ENCODE measurements at places on chromosomes 5 and 9.
A peak's percentile ranks its signal among the peaks of the same experiment; 100 is the strongest.

- DNase-seq = no peak
These were observed 1382.4 kb upstream of the WWC1 start for GRCh38 chr5:166909040-166909439.

GRCh38 chr9:34378376-34379060, 1.8 kb upstream of the MYORG start:
- no peak for DNase-seq

GRCh38 chr5:10586555-10586954, 22.7 kb downstream of the ANKRD33B start:
- no peak for DNase-seq

DNA sequence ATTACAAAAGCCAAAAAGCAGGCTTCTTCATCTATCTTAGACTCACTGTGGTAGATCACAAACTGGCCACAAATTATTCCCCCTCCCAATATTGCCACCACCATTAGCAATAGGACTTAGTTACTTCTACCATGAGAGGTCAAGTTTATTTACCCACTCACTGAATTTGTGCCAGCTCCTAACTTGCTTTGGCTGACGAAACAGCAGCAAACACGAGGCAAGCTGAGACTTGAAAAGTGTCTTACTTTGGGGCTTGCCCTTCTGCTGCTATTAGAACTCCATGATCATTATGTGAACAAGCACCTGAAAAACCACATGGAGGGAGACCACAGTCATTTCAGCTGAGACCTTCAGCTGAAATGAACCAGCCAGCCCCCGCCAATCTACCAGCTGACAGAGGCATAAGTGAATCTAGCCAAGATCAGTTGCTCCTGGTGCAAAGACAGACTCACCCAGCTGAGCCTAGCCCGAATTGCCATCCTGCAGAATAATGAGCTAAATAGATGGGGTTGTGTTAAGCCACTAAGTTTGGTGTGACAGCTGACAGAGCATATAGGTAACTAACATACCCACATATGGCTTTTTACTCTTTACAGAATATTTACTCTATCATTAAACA, 5.7 kb downstream of the WDR41 start:
- no peak for DNase-seq

GRCh38 chr5:95649274-95649673, 2.7 kb downstream of the RFESD start:
- no peak for DNase-seq

- DNase-seq = no peak
These were observed 239.9 kb downstream of the ATPSCKMT start for GRCh38 chr5:10009802-10010201.

DNA sequence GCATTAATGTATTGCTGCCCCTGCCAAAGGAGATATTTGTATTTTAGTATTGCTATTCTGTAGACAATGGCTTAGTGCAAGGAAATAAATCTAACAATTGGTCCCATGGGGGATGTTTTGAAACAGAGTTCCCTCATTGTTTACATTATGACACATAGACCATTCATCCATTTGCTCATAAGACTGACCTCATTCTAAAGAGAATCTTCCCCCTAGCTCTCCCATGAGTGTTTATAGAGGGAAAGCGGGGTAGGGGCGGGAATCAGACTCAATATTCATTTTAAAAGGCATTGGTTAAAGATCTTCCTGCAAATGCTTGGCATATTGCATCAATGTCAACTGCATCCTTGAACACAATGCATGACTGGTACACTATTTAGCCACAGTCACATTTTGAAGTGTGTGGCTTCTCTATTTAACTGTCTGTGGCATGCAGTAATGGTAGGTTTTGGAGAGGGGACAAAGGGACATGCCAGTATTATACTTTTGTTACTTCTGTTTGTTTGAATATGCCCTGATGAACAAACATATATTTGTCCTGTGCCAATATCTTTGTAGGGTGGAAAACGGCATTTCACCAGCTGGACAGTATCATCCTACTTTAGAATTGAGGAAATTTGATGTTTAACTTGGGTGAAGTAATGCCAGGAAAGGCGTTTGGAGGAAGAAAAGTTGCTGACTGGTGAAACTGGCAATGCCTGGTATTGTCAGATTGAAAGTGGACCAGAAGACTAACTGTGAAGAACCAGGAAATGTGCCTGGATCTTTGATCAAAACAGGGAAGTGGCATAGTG, 84.1 kb upstream of the MEGF10 start:
- no peak for DNase-seq

DNA sequence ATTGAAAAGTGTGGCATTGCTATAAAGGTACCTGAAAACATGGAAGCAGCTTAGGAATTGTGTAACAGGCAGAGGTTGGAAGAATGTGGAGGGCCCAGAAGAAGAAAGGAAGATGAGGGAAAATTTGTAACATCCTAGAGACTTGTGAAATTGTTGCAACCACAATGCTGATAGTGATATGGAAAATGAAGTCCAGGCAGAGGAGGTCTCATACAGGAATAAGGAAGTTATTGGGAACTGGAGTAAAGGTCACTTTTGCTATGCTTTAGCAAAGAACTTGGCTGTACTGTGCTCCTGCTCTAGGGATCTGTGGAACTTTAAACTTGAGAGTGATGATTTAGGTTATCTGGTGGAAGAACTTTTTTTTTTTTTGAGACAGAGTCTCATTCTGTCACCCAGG, 43.5 kb downstream of the PTPDC1 start:
- DNase-seq = no peak

- DNase-seq = no peak
These were observed 347.6 kb downstream of the EBF1 start for GRCh38 chr5:158751961-158752655.

DNA sequence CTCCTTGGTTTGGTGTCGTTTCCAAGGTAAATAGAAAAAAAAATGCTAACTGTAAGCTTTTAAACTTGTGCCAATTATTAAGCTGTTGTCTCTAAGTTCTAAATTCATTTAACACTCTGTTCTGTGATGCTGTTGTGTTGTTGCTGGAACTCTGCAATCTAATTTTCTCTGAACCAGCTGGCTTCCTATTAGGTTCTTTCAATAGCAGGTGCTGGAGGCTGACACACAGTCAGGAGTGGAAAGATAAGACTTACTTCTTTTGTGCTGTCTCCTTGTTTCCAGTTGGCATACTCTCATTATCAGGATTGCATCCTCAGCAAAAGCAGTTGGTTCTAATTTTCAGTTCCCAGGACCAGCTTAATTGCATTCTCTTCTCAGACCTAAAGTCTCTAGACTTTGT, 1252.6 kb upstream of the NUDT12 start:
- DNase-seq = no peak

- no peak for DNase-seq
These were observed 208.3 kb downstream of the SPATA31D1 start for GRCh38 chr9:82196622-82197441.

DNA sequence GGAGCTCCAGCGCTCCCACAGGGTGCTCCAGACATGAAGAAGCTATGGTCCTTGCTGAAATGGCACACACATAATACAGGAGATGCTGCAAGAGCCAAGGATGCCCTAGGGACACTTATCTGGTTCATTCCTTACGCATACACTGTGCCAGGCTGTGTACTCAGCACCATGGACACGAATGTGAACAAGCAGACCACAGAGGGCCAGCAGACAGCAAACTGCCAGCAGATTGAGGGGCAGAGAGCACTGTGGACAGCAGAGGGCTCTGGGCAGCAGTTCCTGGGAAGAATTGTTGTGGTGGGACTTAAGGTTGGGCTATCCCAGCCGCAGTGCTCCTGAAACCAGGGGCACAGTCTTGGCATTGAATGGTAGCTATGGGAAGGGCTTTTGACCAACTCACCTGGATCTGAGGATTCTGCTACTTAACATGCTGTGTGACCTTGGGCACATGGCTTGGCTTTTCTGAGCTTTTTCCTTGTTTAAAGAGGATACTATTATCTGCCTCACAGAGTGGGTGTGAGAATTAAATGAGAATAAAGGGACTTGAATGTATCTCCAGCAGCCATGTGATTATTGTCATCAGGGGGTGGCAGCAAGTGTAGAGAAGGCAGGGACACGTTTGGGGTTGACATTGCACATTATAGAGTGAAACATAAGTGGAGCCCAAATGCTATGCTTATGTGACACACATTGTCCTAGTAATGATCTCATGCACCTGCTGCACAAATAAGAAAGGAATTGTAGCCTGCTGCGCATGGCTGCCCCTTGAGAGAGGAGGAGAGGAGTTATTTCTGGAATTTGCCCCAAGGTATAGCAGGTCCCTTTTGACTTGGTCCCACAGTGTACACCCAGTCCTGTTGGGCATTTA, 30.1 kb downstream of the PPARGC1B start:
- DNase-seq = no peak

GRCh38 chr9:135776893-135777622, 75.1 kb downstream of the KCNT1 start:
- no peak for DNase-seq

- no peak for DNase-seq
These were observed 69.3 kb downstream of the SLC1A1 start for GRCh38 chr9:4559261-4560182.

DNA sequence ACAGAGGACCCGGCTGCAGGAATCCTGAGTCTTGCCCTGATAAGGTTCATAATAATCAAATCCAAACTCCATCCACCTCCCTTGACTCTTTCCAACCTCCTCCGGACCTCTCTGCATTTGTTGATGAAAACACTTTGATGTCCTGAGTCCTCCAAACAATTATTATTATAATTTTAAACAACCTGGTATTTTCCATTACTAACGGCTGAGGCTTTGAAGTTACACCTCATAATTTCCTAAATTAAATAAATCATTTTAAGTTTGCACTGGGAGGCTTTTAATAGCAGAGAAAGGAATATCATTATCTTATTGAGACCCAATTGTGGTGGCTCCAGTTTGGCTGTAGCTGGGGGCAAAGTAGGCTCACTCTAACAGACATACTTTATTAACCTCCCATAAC, 9.5 kb downstream of the MSX2 start:
- DNase-seq = no peak

GRCh38 chr5:78594610-78595457, 53.7 kb downstream of the LHFPL2 start:
- DNase-seq = peak; percentile 46

DNA sequence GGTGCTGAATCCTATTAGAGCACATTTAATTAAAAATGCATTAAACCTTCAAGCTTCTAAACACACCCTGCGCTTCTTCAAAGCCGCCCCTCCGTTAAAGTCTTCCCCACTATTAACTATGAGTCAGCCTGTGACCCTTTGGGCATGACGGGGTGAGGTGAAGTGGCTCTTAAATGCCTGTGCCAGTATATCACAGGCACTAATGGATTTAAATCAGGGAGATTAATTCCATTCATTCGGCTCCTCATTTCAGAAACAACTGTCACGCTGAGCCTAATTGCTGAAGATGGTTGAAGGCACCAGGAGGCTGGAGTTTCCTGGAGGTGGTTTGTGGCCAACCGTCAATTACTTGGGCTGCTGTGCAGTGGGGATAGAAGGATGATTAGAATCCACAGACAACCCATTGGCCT, 192.6 kb upstream of the MSX2 start:
- DNase-seq = no peak

- DNase-seq = no peak
These were observed 39.4 kb downstream of the SIL1 start for GRCh38 chr5:139158791-139159190.

- DNase-seq = no peak
These were observed 204.9 kb downstream of the ELAVL2 start for GRCh38 chr9:23621188-23621587.
